M059J (cell line): ENCODE measurements at places on chromosomes 6 and 20.

GRCh38 chr6:158789115-158789917 is 29.9 kb downstream of the EZR start:
- DNase-seq, result no peak

GRCh38 chr6:1103945-1104623 is 207.8 kb upstream of the FOXQ1 start:
- DNase-seq, result no peak

- peak; percentile 47 for DNase-seq
Measured at GRCh38 chr6:31037682-31038081, 27.4 kb downstream of the MUC22 start.

- no peak for DNase-seq
Measured at GRCh38 chr6:126198631-126199030, 141.3 kb upstream of the CENPW start.

GRCh38 chr6:108760126-108761050 is 87.8 kb upstream of the ARMC2 start:
- peak; percentile 36 for DNase-seq

DNA sequence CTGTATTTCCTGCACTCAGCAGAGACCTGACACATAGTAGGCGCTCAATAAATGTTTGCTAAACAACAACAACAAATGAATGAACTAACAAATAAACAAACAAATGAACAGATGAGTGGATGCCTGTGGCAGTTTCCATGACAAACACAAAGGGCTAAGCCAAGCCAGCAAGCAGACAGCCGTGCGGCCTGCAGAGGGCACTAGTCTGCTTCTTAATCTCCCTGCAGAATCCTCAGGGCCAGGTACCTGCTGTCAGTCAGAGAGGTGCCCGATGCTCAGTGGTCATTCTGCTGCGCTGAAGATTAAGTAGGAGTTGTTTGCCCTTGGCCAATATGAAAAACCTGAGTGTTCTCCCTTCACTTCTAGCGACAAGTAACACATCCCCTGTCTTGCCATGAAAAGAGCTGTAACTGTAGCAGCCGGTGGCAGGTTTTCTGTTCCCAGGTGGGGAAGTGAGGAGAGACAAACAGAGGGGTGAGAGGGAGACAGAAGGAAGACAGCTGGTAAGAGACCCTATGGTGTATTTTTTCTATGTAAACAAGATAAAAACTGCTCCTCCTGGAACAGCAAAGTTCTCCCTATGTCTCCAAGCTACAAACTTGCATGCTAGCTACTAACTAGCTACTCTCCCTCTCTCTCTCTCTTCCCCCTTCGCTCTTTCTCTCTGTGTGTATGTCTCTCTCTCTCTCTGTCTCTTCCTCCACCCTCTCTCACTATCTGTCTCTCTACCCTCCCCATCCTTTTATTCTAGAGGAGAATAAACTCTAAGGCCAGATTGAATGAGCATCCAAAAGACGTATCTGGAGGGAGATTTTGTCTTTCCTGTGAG is at the start of gene MC3R:
Gene MC3R, plus strand, starts transcription at position 779 of the 829 bp plus-strand sequence. CDS start 112 bp downstream, outside the sequence.
- DNase-seq, result peak; percentile 52
